MV-4-11 (cell line): ENCODE measurements at places on chromosomes 7 and 10.

DNA sequence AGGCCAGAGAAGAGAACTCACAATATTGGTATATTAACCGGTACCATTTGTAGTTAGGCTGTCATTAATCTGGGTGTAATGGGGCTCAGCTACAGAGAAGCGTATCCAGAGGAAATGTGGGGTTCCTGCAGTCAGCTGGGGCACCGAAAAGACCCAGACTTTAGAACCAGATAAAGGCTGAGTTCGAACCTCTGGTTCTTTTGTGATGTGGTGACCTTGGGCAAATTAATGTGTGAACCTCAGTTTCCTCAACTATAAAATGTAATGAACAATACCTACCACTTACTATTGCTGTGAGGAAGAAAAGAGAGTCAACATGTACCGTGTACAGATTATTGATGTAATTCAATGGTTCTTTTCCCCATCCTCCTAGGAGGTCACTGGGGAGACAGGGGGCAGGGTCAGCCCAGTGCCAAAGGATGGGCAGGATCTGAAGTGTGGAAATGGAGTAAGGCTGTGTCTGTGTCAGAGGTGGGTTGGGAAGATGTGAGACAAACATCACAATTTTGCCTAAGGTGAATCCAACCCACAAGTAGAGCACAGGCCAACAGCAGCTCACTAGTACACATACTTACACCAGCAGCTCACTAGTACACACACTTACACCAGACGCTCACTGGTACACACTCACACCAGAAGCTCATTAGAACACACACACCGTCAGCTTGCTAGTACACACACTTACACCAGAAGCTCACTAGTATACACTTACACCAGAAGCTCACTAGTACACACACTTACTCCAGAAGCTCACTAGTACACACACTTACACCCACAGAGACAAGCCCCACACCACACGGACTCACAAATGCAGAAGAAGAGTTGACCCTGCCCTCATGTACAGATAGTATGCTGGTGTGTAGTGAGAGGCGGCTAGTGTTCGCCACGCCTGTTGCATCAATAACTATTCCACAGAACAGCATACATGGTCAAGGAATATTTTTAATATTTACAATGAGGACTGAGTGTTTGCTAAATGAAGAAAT, 28.0 kb downstream of the PRSS2 start:
- no peak for DNase-seq

DNA sequence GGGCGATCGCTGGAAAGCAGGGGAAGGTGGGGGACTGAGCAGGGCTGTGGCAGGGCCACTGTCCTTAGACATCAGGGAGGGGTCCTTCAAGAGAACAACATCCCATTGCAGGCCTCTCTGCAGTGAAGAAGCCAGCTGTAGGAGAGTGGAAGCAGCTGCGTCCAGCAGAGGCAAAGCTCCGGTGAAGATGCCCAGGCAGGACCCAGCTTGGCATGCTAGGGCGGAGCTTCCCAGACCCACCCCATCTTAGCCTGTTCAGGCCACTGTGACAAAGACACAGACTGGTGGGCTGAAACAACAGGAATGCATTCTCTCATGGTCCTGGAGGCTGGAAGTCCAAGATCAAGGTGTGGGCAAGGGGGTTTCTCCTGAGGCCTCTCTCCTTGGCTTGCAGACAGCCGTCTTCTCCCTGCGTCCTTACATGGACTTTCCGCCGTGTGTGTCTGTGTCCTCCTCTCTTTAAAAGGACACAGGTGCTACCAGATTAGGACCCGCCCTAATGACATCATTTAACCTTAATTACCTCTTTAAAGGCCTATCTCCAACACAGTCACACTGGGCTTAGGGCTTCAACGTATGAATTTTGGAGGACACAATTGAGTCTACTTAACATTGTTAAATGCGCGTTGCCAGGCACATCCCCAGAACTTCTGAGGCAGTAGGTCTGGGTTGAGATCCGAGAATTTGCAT, 178.1 kb upstream of the GRB10 start:
- DNase-seq: no peak

GRCh38 chr7:25779002-25779546, 372.9 kb upstream of the NFE2L3 start:
- no peak for DNase-seq

DNA sequence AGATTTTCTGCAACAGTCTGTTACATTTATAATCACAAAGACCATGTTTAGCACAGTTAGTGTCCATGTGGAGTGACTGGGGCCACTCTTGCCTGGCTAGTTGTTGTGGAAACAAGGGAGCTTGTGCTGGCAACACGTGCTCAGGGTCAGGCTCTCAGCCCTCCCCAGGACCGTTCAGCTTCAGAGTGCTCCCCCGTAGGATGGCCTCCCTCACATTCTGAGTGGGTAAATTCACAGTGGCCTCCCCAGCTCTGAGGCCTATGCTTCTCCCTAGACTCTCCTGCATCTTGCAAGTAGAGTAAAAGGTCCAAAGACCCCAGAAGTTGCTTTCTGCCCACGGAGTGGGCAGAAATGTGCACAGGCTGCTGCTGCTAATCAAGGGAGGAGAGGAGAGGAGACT, 122.3 kb downstream of the ADCY1 start:
- no peak for DNase-seq

GRCh38 chr7:25056368-25056767, 68.7 kb downstream of the CYCS start:
- no peak for DNase-seq

DNA sequence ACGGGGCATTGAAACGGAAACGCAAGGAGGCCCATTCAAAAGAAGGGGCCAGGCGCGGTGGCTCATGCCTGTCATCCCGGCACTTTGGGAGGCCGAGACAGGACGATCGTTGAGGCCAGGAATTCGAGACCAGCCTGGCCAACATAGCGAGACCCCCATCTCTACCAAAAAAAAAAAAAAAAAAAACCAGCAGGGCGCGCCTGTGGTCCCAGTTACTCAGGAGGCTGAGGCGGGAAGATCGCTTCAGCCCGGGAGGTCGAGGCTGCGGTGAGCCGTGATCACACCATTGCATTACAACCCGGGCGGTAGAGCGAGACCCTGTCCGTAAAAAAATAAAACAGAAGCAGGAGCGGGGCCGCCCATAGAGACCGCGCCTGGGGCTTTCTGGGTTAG, 396 bp downstream of the PSMG3 start:
- no peak for DNase-seq

DNA sequence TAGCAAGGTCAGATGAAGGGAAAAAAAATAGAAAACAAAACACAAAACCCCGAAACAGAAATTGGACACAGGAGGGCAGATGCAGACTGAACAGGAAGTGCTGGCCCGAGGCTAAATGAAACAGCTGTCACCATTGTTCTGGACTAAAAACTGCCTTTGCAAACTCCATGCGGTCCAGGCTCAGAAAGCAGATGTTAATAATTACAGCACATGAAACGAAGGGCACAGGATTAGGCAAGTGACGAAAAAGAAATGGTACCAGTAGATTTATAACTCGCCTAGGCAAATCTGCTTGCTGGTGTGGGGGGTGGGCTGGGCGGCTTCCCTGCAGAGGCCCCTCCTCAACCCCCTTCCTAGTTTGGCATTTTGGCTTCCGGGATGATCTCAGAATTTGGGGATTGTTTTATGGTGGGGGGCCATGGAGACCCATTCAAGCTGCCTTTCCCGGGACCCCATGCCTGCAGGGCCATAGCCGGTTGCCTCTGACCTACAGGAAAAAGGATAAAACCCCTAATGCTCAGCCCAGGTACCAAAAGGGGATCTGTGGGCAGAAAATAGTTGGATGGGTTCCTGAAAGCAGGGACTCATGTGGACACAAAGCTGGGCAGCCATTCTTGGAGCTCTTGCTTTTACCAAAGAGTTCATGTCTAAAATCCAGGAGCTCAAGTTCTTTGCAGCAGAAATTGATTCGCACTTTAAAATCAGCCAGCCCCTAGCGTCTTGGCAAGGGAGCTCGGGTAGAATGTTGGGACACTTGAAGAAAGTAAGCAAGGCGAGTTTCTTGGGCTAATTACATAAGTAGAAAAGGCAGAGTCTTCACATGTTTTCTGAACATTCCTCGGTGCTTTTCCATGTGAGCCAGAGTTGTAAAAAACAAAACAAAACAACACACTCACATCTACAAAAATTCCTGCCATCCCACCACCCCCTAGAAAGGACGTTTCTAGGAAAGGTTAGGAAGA, 39.0 kb upstream of the EMX2 start:
- peak; percentile 5 for DNase-seq

DNA sequence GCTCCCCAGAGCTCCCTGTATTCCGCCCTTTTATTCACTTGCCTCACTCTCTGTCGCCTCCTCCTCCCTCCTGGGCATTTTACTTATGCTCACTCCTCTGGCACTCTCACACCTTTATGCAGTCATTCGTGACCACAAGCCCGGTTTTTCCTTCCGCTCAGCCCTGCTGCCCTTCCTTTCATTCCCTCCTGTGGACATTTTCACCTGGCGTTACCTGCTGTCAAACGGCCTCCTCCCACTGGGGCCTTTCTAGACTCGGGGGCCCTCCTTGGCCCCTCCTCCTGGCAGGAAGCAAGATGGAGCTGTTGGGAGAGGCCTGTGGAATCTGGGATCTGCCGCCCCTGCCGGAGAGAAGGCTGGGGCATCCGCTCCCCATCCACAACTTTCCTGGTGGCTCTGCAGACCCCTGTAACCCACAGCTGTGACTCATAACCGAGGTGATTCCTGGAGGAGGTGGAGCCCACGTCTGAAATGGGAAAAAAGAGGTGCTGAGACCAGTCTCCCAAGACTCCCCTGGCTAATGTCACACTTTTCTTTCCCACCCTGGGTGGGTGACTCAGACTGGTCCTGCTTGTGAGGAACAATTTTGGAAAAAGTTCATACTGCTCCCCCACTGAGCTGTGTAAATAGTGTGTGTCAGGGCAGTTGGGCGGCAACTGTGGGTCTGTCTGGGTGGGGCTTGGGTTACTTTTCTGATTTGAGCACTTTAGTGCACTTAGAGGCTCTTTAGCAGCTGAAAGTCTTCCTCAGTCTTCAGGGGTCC, 1.2 kb downstream of the VCL start:
- DNase-seq: no peak

DNA sequence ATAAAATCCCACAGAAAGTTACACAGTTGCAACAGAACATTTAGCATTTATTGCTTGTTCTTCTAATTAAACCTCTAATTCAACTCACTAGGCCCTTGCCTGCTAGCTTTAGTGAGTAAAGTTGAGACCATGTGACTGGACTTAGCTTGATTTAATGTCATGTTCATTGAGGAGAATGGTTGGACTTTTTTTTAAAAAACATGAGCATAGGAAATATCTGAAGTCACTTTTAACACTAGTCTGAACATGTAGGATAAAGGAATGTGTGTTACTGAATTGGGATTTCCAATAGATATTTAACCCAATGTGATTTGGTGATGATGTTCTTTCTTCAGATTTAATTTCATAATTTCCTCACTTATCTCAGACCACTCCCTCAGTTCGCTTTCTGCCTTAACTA, 24.6 kb upstream of the GLCCI1 start:
- DNase-seq: no peak

DNA sequence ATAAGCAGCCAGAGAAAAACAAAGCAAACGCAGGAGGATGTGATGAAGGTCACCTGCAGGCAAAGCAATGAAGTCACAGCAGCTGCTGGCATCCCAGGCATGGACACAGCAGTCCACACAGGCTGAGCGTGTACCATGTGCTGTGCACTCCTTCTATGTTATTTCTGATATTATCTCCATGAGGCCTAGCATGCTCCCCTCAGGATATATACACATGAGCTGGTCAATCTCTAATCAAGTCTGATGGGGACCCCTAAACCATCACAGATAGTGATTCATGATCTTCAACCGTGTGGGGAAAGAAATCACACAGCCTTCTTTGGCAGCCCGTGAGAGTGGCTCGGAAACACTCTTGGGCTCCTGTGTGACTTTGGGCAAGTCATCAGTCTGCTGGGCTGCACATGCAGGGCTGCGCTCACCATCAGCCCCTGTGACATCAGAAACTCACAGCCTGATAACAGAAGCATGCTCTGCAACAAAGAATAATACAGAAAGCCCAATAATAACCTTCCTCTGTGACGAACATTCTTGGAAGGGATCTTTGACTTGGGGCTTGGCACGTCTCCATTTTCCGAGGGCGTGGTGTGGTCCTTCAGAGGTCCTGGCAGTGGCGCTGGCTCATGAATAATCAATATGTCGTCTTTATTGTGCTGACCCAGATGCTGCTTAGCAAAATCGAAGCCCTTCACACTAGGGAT, 83.0 kb upstream of the ATP6V0A4 start:
- DNase-seq: no peak

- DNase-seq: no peak
These were observed 405.0 kb downstream of the SEMA3D start for GRCh38 chr7:84781838-84782237.
